ENCODE measurements at places on chromosomes 6 and 20.

- DNase-seq = no peak
Measured at GRCh38 chr6:89047473-89047872, 33.1 kb upstream of the PNRC1 start.

- no peak for DNase-seq
Measured at GRCh38 chr6:167689751-167690150, 137.0 kb upstream of the AFDN start.

DNA sequence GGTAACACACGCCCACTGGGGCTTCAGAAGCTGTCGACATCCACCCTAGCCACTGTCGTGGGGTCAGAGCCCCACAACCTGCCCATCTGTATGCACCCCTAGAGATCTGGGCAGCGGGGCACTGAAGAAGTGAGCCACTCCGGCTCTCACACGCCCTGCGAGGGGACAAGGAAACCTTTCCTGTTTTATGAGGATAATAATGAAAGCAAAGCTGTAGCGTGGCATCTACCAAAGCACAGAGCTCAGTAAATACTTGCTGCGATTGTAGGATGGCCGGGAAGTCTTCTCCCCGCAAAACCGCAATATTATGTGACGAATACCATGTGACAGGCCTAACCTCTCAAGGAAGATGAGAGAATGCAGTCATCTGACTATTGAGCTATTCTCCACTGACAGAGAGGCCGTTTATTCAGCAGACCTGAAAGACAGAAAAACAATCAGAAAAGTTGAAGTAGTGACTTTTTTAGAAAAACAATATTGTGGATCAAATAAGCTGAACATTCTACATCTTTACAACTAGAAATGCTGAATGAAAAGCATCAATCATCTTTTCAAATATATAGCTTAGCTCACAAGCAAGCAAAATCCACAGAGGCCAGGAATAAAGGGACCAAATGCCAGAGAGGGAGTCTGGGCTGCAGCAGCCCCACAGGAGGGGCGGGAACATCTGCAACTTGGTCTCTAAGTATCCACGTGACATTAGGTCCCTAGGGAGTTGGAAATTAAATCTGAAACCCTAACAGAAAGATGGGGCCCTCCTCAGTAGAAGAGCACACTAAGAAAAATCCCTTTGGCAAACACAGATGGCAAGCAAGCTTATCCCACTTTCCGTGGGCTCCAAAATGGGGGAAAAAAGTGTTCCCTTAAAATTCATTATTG lies 207.8 kb downstream of the TTLL2 start:
- DNase-seq = no peak

DNA sequence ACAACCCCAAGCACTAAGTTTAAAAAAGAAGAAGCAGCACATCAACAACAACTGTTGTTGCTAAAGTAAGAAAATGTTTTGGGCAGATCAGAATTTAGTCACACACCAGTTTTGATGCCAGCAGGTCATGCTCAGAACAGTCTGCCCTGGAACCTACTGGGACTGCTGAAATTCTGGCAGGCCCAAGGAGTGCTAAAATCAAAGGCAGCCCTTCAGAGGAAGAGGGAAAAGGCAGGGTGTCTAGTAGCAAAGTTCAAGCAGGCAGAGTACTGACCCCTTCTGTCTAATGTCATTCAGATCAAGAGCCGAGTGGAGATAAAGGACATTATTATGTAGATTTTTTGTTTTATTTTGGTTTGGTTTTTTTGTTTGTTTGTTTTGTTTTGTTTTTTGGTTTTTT lies 96.6 kb upstream of the LOC128125822 start:
- no peak for DNase-seq

DNA sequence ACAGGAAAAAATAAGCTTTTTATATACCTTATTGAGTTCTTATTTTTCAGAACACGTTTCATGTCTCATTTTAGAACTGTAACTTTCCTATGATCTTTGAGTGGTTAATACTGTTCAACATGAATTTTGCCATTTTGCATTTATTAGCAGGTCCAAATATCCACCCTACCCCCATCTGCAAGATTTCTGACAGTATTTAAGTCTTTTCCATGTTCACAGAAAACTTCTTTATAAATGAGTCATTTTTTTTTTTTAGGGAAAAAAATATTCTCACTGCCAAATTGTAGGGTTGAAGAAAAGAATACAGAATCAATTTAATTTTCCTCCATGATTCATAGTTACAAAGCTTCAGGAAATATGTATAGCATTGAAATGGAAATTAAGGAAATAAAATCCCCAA lies 101.8 kb downstream of the COL21A1 start:
- DNase-seq = no peak

GRCh38 chr6:121608270-121608669 lies 172.8 kb downstream of the GJA1 start:
- DNase-seq = no peak

DNA sequence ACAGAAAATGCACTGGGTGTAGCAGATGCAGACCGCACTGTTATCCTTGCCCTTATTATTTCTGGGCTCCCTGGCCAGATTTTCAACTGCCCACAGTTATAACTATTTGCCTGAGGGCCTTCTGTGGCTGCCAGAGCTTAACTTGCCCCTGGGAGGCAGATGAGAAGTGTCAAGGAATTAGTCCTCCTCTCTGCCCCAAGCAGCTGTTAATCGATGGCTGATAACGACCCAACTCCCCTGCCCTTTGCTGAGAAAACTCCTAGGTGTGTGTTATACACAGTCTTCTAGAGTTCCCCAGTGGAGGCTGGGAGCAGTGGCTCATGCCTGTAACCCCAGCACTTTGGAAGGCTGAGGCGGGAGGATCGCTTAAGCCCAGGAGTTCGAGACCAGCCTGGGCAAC lies 44.4 kb upstream of the SHLD1 start:
- DNase-seq = no peak

GRCh38 chr20:40393197-40394079 lies 295.6 kb downstream of the MAFB start:
- DNase-seq = no peak

DNA sequence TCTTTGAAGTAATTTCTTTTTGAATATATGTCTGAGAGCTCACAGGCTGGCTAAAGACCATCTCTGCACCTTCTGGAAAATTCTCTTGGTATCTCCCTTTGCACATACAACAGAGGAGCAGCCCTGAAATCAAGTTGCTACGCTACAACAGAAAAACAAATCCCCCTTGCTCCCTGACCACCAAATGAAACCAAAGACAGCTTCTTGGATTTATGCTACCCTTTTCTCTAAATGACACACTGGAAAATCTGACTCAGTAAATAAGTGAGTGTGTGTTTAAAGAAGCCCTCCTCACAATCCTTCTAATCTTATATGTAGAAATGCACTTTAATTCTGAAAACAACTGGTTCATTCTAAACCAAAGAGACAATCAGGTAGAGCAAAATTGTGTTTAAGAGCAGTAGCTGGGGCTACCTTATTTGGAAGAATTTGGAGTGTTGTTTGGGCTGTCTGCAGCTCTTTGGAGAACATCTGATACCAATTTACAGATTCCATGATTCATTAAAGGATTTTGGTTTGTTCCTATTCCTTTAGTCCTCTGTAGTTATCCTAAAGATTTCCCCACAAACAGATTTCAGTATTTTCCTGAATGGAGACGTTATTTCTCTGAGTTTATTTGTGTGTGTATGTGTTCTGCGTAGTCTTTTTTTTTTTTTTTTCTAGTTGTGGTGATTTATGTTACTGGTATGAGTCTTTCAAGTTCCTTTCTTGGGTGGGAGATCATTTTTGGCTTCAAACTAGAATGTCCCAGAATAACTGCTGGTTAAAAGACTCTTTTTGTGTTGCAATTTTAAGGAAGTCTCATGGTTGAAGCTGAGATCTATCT lies 36.4 kb upstream of the UTRN start:
- no peak for DNase-seq

DNA sequence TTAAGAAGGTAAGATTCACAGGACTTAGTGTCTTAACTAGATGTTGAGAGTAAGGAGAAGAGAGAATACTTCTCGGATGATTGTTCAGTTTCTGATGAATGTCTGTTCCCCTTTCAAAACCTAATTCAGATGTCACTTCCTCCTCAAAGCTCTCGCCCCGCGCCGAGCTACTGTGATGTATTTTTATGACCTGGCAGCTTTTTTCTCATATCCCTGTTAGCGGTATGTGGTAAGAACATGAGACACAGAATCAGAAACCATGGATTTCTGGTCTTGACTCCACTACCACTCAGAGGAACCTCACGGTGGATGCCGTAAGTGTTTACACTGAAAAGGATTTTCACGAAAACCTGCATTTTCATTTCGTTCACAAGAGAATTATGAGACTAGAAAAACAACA lies 48.4 kb downstream of the CEP43 start:
- peak; percentile 17 for DNase-seq

DNA sequence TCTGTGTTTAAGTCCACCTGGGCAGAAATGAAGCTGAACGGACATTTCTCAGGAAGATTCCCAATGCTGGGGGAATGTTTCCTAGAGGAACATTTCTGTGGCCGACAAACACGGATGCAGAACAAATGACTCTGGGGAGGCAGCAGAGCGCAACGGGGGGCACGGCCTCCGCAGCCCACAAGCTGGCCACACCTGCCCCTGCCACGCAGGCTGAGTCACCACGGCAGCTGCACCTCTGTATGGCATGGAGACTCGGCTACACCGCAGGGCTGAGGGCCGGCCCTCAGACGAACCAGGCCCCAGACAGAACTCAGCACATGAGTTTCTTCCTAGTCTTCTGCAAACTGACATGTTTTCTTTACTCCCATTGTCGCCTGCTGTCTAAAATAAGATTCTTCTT lies 10.0 kb upstream of the PRR18 start:
- DNase-seq = no peak

DNA sequence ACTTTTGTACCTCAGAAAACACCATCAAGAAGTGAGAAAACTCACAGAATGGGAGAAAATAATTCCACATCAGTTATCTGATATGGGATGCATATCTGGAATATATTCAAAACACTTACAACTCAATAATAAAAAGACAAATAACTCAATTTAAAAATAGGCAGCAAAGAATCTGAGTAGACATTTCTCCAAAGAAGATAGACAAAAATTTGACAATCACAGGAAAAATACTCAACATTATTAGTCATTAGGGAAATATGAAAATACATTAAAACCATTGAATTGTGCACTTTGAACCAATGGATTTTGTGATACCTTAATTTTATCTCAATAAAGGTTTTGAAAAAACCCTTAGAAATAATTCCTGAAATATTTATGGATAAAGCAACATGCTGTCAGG lies 36.9 kb upstream of the STMND1 start:
- no peak for DNase-seq

GRCh38 chr6:157203312-157203744 lies 120.0 kb downstream of the TMEM242 start:
- DNase-seq = no peak

DNA sequence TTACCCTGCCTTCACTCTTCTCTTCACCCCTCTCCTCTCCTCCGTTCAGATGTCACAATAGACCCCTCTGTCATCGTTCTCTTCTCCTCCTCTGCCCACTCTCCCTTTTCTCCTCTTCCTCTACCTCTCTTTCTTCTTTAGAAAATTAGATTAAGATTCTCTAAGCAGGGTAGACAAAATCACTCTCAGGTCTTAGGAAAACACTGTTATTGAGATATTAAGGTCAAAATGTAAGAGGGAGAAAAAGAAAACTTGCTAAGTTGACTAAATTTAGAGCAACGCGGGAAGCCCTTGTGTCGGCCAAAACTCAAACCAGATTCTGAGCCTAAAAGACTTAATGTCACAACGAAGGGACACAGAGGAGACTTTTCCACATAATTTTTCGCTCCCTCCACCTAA lies 22.1 kb upstream of the ZNF184 start:
- DNase-seq = no peak

DNA sequence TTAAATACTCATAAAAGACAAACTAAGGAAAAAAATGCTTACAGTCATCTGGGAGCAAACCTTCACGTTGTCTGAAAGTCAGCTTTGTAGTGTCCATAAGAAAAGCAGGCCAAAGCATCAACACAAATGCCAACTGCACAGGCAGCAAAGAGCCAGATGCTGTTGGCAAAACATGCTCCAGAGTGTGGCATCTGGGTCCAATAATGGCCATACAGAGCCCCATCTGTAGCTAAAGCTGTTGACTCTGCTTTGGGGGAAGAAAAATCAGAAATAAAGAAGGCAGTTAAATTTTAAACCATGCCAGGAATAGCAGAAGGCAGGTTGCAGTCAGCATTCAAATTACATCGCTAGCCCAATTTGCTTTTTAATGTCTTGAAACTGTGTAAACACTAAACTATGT lies 776.3 kb downstream of the EYS start:
- no peak for DNase-seq

DNA sequence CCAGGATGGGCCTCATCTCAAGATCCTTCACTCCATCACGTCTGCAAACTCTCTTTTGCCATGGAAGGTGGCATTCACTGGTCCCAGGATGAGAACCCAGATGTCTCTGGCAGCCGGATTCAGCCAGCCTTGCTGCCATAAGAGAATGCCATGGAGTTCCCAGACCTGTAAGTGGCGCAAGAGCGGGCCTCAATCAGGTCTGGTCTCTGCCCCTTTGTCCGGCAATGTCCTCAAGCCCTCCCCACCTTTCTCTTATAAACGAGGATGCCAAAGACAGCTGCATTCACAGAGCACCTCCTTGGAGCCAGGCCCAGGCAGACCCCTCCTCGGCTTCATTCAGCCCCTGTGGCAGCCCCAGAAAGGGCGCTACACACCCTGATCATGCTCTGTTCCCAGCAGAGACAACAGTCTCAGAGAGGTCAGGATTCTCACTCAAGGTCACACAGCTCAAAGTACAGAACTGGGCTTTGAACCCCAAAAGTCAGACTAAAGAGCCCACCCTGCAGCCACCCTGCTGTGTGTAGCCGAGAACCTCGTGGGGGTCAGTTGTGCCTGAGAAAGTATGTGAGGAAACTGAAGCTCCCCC lies 263.7 kb downstream of the TAF4 start:
- no peak for DNase-seq

DNA sequence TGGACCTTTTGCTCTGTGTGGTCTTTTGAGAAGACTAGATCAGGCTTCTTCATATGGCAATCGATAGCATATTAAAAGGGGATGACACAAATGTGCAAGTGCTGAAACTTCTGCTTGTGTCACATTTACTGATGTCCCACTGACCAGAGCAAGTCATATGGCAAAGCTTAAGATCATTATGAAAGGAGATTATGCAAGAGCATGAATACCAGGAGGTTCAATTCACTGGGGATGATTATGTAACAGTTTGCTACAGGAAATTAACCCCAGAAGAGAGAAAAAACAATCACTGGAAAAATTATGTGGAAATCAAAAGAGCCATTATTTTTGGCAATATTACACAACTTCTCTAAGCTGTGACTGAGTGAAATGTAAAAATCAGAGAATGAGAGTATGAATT lies 13.7 kb upstream of the PRDM13 start:
- no peak for DNase-seq

DNA sequence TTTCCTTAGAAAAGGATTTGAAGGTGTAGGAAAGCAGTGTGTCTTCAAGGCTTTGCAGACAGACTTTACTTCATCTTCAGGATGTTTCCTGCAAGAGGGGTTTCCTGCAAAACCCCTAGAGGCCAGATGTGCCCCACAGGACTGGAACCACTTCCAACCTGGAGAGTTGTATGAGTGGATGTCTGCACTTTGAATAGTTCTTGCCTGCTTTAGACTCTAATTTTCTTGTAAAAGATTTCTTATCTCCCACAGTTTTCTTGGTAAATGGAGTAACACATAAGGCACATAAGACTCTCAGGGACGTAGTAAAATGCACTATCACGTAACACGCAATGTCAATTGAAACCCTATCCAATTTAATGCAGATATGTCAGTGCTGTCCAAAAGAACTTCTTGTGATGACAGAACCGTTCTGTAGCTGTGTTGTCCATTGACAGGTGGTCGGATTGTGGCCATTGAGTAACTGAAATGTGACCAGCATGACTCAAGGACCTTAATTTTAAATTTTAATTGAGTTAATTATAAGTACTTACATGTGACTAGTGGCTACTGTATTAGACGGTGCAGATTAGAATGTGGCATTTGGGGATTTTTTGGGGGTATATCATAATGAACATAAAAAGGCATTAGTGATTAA lies 118.7 kb downstream of the JARID2 start:
- DNase-seq = no peak

Data from stimulated activated CD8-positive, alpha-beta memory T cell treated with anti-CD3 and anti-CD28 coated beads, Interleukin-4, amount 100 ng/mL, for 24 hours (primary cell).